ENCODE measurements at places on chromosomes 5 and 9. TPM values are rescaled to one million over a fixed set of nuclear protein-coding genes. Genes with fewer than 3 reads are reported as not detected.

MUSK gene
- 0.48 TPM for total RNA-seq

TMEM8B gene
- total RNA-seq = 1.7 TPM

PFN3 gene
- total RNA-seq = not detected

LAMC3 gene
- 0.52 TPM for total RNA-seq

PPP3R2 gene
- total RNA-seq = not detected

EXD3 gene
- 8.1 TPM for total RNA-seq

UBAP1 gene
- 63.9 TPM for total RNA-seq

MEIKIN gene
- total RNA-seq = not detected

ACSL6 gene
- total RNA-seq = 0.08 TPM

ORM2 gene
- 0.36 TPM for total RNA-seq

GABBR2 gene
- total RNA-seq = not detected

DNA sequence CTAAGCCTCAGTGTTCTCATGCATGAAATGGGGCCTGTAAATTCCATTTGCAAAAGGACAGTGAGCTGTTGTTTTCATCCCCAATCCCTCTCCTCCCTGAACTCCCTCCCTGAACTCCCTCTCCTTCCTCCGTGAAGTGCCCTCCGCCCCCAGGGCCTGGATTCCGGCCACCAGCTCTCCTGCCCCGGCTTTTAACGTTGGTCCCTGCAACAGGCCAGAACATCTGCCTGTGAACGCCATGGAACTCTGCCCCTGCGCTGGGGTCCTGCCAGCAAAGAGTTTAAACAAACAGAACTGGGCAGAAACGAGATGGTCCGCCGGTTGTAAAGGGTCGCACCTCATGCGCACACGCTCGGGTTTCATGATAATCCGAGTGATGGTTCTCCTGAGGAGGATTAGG lies 62.4 kb downstream of the SMIM23 start:
- no peak for ATAC-seq

- no peak for ATAC-seq
Measured at GRCh38 chr9:129553277-129553676, 67.6 kb downstream of the C9orf50 start.

GRCh38 chr5:115415143-115415491 lies 118.7 kb upstream of the CCDC112 start:
- peak; percentile 94 for ATAC-seq

DNA sequence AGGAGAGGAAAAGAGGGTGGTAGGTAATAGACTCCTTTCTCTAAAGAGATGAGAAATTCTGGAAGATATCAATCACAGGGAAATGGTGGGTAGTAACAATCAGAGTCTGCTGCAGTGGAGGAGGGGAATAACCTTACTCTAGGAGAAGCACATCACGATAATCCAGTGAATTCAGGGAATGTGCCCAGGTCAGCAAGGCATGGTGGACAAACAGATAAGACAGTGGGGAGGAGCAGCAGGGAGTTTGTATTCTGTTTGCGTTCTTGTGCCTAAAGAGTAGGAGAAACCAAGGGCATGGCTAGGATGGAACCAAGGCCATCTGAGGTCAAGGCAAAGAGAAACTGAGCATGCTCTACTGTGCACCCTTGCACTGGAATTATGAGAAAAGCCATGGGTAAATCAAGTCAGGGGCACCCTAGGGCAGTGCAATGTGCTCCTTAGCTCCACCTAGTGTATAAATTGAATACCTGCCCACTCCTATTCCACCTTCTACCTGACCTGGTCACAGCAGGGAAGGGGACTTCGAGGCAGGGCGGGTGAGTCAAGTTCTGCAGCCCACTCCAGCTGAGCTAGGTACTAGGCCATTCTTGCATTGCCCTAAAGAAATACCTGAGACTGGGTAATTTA lies 31.6 kb downstream of the RETREG1 start:
- ATAC-seq = peak; percentile 55

DNA sequence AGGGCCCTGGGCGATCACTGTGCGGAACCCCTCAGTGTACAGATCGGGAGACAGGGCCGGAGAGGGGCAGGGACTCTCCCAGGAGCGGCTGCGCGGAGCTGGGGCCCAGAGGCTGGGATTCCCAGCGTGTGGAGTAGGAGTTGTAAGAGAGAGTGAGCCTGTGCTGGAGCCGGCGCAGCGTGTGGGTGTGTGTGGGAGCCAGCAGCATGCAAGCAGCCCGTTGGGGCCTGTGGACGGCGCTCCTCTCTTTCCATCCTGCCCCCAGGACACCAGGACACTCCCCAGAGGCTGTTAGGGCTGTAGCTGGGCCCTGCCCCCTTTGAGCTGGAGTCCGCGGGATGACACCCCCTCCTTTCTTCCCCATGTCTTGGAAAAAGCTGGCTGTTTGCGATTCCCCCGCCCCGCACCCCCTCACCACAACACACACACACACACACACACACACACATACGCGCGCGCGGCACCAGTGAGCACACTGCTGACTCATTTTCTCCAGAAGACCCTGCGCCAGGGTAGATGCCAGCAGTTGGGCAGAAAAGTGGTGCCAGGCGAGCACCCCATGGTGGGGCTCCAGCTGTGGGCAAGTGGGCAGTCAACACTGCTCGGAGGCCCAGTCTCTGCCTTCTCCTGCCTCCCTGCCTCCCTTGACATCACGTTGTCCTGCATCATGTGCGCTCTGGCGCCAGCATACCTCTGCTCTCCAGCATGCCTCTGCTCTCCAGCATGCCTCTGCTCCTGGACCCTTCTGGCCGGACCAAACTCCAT lies 1.5 kb downstream of the COL27A1 start:
- ATAC-seq = peak; percentile 72

DNA sequence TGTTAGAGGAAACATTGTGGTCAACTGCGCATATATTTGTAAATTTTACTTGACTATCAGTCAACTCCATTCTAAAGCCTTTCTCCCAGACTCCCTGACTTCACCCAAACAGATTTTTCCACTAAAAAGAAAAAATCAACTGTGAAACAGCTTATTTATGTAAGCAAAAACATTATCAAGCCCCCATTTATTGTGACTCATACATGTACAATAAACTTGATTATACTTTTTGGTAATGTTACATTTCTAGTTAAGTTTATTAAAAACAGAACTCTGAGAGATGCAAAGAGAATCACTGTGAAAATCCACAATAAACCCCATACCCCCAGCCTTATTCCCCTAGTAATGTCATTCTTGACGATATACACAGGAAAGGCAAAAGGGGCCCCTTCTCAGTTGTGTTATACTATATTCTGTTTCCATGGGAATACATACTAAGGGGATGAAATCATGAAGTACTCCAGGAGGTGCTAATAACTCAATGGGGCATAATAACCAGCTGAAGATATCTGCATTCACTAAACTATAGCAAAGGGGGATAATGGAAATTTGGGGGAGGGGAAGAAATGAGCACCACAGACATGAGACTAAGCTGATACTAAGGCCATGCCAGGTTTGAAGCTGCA lies 616.0 kb downstream of the ACTL7B start:
- ATAC-seq = no peak

DNA sequence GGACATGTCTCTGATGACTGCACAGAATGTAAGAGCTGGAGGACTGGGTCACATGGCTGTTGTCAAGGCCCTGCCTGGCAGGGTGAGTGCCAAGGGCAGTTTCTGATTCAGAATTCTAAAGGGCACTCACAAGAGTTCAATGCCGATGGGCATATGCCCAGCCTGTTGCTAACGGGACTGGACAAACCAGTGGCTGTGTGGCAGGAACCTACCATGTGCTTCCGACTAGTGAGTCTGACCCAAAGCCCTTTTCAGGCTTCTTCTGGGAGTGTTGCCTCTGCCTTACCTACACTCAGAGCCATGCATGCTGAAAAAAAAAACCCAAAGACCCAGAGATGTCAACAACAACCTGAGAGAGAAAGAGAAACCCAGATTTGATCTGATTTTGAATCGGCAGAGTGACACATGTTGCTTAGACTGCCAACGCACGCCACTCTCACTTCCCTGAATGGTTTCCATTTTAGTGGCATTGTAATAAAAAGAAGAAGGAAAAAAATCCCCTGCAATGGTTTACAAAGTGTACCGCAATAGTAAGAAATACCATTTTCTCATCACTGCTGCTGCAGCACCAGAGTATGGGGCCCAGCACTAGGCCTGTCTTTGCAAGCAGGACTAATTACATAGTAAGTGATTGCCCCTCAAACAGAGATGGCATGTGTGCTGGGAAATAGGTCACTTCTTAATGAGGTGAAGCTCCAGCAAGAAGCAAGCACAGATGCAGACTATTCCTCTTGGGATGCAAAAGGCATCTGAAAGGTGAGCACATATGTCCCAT lies 194.3 kb downstream of the PALM2AKAP2 start:
- no peak for ATAC-seq

DNA sequence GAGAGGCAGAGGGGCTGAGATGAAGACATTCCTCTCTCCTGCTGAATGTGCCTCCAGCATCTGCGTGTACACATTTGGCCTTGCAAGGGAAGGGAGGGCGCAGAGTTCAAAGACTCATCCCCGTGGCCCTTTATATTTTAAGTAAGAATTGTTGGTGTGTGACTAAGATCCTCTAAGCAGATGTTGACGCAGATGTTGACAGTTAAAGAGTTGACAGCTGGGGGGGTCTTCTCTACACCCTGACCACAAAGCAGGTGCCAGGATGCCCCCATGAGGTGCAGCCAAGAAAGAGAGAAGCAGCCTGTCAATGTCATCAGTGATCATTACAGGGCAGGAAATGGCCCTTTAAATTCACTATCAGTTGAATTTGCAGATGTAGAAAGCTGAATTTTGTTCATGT lies 262.9 kb downstream of the IRX1 start:
- no peak for ATAC-seq

DNA sequence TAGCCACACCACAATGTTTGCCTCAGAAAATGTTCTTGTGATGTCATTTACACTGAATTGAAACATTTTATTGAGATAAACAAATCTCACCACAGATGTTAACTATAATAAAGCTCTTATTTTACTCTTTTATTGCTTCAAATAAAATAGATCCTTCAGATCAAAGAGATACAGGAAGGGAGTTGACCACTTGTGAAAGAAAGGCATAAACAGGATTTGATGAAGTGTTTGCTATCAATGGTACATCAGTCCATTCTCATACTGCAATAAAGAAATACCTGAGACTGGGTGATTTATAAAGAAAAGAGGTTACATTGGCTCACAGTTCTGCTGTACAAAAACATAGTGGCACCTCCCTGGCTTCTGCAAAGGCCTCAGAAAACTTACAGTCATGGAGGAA lies 40.2 kb upstream of the OR13F1 start:
- ATAC-seq = no peak

GRCh38 chr9:116951588-116952435 lies 264.7 kb downstream of the TRIM32 start:
- no peak for ATAC-seq

DNA sequence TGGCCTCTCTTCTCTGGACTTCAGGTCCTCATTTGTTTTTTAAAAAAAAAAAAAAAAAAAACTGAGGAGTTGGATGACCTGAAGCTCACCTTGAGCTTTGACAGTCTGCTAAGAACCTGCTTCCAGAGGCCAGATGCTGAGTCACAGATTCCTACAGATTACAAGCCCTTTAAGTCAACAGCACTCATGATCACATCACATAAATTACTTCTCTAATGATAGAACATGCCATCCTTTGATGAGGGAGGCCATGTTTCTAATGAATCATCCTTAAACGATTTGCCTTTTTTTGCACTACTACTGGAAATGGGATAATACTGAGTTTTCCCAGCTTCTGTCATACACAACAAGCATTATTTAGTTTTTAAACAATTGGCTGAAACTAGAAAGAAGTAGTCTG lies 34.2 kb upstream of the MYOT start:
- peak; percentile 98 for ATAC-seq

- no peak for ATAC-seq
Measured at GRCh38 chr9:90095682-90096081, 490.9 kb downstream of the GADD45G start.

DNA sequence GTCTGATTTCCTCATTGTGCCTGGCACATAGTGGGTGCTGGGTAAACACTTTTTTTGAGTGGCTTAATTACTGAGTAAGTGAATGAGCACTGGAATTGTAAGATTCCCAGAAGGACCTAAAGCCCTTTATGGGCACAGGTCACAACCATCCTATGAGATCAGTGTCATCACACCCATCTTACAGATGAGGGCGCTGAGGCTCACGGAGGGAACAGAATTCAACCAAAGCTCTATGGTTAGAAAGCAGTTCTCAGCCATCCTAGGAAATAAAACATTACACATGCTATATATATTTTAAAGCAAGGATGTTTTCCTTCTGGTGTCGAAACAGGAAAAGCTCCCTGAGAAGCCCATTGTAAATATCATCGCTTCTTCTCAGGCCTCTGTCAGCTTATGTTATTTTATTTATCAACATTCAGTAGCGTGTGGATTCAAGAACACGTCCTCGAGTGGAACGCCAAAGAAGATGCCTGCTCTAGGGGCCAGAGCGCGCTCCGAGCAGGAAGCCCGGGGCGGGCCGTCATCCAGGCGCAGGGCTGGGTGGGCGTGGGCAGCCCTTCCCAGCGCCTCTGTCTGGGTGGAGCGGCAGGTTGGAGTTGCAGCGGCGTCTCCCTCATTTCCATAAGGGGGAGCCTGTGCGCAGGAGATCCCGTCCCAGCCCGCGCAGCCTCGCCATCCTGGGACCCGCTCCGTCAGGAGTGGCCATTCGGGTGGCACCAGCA lies 155.8 kb upstream of the SMIM23 start:
- peak; percentile 79 for ATAC-seq

DNA sequence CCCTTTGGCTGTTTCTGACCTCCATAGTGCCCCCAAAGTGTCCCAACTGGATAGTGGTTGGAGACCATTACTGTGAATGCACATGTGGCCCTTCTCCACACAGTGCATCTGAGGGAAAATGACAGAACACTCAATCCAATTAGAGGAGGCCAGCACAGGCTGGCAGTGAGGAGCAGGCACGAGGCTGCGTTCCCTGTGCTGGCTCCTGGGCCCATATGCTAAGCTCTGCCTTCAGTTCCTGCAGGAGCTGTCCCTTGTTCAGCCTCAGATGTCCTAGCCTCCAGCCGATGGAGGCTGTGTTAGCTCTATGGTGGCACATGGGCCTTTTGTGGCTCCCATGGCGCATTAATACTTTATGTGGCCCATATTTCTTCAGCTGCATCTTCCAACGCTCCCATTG lies 35.8 kb downstream of the ALG2 start:
- ATAC-seq = no peak

DNA sequence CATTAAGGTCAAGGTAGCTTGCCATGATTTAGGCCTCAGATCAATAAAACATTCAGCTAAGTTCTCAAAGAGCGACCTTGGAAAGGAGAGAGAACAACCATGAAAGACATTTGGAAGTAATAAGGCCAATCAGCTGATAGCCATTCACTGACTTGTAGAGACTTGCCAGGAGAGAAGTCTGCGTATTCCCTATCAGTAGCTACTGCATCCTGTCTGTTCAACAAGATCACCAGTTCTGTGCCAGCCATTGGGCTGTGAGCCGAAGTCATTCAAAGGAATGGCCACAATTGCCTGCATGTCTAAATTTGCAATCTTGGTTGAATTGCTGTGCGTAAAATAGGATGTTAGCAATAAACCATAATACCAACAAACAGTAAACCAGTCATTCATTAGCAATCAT lies 219.8 kb downstream of the FBXL7 start:
- ATAC-seq = no peak

DNA sequence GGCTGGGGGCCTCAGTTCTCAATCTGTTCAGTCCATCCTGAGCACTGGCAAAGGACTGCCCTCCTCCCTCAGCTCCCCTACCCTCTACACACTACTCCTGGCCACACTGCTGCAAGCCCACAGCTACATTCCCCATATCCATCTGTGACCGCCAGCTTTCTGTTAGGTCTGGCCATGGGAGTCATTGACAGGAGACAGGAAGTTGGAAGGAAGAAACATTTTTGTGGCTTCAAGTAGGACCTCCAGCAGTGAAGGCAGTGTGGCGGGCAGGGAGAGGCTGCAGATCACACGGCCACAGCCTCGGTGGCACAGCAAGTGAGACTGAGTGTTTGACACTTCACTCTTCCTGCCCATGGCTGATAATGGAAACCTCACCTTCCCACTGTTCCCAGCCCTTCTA lies 55.9 kb downstream of the SECISBP2 start:
- no peak for ATAC-seq

- peak; percentile 72 for ATAC-seq
Measured at GRCh38 chr5:37837414-37838032, 2.3 kb downstream of the GDNF start.

Measured in esophagus mucosa (tissue), 1 donor.